ENCODE measurements at places on chromosomes 4 and X.

DNA sequence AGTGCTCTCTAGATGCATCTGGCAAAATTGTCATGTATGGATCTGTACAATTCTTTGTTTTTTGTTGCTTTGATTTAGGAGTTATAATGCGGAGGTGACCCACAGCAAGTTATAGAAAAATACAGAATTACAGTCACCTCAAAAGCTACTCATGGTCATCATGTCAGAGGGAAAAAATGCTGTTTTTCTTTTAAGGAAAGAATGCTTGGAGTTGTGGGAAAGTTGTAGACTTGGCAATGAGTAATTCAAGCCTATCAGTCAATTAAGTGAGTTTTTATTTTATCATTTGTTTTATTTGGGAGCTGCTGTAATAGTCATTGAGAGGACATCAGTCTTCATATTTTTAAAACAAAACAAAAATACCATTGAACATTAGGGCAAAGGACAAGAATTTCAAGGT is 16.4 kb downstream of the FHL1 start:
- no peak for DNase-seq

DNA sequence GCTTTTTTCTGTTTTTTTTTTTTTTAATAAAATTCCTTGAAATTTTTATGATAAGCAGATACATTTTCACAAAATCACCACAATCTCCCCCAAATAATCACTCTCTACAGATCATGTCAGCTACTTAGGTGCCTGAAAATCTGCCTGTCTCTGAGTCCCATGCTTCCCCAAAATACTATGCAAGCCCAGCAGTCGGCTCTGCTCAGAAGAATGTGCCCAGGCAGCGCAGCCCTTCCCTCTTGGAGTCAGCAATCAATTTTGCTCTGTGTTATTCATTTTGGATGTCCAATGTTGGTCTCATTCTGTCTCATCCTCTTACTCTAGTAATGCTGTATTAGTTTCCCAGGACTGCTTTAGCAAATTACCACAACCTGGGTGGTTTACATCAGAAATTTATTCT is 24.9 kb upstream of the C1QTNF7 start:
- DNase-seq = no peak

- no peak for DNase-seq
Measured at GRCh38 chrX:15929194-15929593, 74.6 kb upstream of the AP1S2 start.

- DNase-seq = no peak
Measured at GRCh38 chr4:146639506-146639932, 826 bp downstream of the POU4F2 start.

DNA sequence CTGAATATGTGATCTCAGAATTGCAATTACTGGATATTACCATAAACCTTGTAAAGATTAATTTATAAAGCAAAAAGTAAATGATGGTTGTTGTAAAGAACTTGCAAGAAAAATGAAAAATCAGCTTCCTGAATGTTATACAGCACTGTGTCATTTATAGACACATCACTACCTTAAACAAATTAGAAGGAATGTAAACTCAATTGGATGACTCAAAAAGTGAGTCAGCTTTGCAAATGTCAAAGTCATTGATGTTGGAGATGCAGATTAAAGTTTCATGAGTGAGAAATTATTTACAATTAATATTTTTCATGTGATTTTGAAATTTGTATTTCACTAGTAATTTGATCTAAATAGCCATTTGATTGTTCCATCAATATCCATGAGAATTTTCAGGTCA is 193.2 kb downstream of the RAPGEF2 start:
- DNase-seq = peak; percentile 16

- DNase-seq = no peak
Measured at GRCh38 chr4:34181891-34182290, 2062.4 kb downstream of the ARAP2 start.

DNA sequence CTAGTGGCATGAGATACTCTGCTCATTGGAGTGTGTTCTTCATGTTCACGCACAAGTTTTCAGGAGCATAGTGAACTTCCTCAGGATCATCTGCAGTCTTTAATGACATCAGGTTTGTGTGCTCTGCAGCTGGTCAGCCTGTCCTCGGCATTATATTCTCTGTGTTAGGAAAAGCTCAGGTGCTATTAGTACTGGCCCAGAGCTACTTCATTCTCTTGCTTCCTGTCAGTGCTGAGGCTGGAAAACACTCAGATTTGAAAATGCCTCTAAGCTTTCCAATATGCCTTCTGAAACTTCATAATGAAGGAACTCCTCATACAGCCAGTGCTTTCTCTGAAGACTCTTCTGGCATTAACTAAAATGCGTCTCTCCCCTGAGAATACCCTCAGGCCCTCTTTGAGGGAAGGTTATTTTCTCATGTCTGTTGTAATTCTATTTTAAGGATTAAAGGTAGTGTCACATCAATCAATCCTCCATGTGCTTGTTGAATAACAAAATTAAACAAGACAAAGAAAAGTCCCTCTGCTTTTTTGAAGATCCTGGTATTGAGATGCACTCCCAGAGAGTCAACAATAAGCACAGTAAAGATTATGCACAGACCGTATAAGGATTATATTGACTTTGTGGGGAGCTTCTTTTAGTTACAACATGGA is 666.4 kb downstream of the ADGRL3 start:
- no peak for DNase-seq

DNA sequence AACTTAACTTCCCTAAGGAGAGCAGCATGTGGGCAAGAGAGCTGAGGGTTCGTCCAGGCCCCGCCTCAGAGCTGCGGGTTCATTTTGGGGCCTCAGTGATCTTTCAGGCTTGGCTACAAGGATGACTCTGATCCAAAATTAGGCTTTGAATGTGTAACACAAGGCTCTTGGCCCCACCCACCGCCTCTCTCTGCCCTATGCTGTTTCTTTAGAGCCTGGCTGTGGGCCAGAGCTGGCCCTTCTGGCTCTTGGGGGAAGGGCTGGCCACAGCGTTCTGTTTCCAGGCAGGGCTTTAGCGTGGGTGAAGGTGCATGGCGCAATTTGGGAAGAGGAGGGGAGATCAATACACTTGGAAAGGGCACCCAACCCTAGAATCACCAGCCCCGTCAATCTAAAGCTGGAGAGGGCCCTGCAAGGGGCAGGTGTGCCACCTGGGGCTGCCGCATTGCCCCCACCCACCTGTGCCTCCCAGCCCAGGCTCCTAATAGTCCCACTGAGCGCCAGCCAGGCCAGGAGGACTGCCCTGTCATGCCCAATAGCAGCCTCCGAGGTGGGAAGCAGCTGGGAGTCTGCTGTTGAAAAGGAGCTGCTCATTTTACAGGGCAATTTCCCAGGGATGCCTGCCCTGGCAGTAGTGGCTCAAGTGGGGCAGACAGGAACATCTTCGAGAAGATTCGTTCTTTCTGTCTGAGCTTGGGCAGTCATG is 84.5 kb upstream of the MAML3 start:
- DNase-seq = no peak

Data from Caki2 (cell line).